ENCODE measurements at places on chromosomes 4 and X.

- no peak for DNase-seq
Measured at GRCh38 chr4:146564492-146564891, 42.8 kb upstream of the SLC10A7 start.

- no peak for DNase-seq
Measured at GRCh38 chrX:71315917-71316316, 14.4 kb downstream of the ITGB1BP2 start.

GRCh38 chrX:50103866-50104566, 96.8 kb downstream of the AKAP4 start:
- DNase-seq = no peak

DNA sequence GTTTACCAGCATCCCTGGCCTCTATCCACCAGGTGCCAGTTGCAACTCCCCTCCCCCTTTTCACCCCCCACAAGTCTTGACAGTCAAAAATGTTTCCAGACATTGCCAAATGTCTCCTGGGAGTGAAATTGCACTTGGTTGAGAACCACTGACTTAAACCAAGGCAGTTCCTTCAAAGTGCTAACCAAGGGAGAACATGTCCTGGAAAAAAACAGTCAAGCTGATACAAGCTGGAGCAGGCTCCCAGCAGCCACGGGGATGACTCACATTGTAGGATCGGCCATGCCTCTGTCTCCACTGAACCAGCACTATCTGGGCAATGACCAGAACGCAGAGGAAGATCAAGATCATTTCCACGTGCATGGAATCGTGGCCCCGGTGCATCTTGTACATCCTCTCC, 11.4 kb downstream of the RNF175 start:
- DNase-seq = no peak

- DNase-seq = no peak
Measured at GRCh38 chrX:138885886-138886285, 174.4 kb upstream of the FGF13 start.

GRCh38 chr4:6608758-6609414, 31.6 kb upstream of the MRFAP1 start:
- DNase-seq = no peak

- no peak for DNase-seq
Measured at GRCh38 chr4:186688150-186688943, 35.3 kb downstream of the FAT1 start.

DNA sequence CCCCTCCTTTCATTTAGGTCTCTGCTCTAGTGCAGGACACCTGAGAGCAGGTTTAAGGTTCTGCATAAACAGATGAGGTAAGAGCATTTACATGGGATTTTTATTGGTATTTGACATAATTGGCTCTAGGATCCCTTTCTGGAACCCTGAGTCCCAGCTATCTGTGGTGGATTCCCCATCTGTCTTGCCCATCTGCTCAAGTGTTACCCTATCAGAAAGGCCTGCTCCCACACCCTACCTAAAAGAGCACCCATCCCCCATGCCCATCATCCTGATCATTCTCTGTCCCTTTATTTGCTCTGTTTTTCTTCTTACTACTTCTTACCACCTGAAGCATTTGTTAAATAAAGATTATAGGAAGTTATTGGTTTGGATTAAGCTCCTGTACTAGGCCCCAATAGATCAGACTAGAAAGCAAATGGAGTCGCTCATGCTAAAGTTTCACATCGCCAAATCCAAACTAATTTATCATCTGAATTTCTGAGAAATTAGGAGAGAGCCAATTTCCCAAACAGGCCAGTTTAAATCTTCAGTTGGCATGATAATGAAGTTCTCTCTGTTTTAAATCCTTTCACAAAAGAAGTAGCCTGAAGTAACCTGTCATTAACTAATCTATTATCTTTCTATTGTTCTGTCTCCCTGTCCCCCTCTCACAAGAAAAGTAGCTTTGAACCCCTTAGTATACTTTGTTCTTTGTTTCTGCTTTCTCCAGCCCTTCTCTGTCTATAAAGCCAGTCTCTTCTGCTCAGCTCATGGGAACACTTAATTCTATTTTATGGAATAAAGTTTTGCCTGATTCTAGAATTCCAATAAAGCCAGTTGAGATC, 178.6 kb downstream of the ZNF674 start:
- DNase-seq = no peak

DNA sequence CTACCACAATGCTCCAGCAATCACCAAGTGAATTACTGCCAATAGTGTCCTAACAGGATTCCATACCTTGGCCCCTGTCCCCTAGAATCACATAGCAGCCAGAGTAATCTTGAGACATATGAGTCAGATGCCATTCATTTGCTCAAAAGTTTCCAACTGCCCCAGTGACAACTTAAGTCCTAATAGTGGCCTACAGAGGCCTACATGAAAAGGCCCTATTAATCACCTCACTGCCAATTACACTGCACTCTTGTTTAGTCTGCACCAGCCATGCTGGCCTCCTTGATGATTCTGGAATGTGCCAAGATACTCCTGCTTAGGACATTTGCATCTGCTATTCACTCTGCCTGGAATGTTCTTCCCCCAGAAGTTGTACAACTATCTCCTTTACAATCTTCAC, 130.7 kb downstream of the NR3C2 start:
- no peak for DNase-seq

- no peak for DNase-seq
Measured at GRCh38 chr4:25131926-25132325, 28.3 kb downstream of the SEPSECS start.

- DNase-seq = no peak
Measured at GRCh38 chr4:51930557-51930956, 87.6 kb downstream of the DCUN1D4 start.

- DNase-seq = no peak
Measured at GRCh38 chr4:168337550-168337940, 19.0 kb upstream of the DDX60 start.

DNA sequence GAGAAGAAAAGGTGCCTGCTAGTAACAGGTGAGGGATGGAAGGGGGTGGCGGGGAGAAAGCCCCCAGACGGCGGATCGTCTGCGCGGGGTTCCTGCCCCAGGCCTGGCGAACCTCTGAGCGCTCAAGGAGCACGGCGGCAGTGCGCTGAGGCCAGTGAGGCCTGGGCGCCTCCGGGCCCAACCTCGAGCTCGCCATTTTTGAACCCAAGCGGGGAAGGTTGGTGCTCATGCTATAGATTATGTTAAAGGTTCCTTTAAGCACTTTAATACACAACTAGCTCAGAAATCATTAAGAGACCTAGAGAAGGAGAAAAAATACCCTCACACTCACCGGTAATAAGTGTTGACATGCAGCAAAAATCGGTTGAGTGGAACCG, 7.9 kb downstream of the PITX2 start:
- DNase-seq = no peak

DNA sequence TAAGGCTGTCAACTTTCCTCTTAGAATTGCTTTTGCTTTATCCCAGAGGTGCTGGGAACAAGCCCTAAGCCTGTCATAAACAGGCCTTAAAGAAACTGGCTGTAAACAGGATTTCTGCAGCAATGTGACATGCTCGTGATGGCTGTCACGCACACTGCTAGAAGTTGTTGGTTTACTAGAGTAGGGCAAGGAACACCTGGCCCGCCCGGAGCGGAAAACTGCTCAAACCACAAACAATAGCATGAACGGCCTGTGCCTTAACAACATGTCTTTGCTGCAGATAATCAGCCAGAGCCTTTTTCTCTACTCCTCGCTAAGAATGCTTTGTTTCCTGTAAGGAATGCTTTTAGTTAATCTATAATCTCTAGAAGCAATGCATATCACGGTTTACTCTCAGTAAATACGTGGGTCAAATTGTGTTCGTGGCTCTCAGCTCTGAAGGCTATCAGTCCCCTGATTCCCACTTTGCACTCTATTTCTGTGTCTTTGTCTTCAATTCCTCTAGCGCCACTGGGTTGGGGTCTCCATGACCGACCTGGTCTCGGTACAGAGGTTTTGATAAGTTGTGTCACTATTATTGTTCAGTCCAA, 318.3 kb downstream of the GLUD2 start:
- DNase-seq = no peak

- no peak for DNase-seq
Measured at GRCh38 chr4:147591106-147591505, 26.1 kb upstream of the TMEM184C start.

GRCh38 chrX:109312757-109313156, 169.1 kb downstream of the GUCY2F start:
- no peak for DNase-seq

GRCh38 chr4:147625733-147626132, 8.5 kb downstream of the TMEM184C start:
- no peak for DNase-seq

DNA sequence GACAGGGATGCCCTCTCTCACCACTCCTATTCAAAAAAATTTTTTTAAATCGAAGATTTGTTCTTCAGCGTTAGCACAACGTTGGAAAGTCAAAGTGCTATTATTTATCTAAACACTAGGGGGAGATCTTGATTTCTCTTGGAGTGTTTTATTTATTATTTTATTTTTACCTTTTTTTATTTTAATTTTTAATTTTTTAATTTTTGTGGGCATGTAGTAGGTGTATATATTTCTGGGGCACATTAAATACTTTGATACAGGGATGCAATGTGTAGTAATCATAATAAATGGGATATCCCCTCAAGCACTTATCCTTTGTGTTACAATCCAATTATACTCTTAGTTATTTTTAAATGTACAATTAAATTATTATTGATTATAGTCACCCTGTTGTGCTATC, 37.4 kb upstream of the SLC10A4 start:
- DNase-seq = no peak

GRCh38 chr4:41256131-41256739, 493 bp upstream of the UCHL1 start:
- DNase-seq = no peak

GRCh38 chr4:88177983-88178625, 19.7 kb upstream of the ABCG2 start:
- no peak for DNase-seq

DNA sequence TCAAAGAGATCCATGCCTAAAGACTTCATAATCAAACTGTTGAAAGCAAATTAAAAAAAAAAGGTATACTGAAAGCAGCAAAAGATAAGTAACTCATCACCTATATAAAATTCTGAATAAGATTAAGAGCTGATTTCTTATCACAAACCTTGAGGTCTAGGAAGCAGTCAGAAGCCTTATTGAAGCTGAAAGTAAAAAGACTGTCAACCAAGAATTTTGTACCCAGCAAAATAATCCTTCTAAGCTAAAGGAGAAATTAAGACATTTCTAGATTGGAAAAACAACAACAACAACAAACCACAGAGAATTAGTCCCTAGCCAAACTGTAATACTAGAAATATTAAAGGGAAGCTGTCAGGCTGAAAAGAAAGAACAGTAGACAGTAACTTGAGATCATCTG, 622.9 kb downstream of the PCDH7 start:
- no peak for DNase-seq

GRCh38 chr4:57086031-57086723, 24.0 kb downstream of the IGFBP7 start:
- DNase-seq = no peak

GRCh38 chrX:152600853-152601633, 36.7 kb upstream of the GABRQ start:
- DNase-seq = no peak

DNA sequence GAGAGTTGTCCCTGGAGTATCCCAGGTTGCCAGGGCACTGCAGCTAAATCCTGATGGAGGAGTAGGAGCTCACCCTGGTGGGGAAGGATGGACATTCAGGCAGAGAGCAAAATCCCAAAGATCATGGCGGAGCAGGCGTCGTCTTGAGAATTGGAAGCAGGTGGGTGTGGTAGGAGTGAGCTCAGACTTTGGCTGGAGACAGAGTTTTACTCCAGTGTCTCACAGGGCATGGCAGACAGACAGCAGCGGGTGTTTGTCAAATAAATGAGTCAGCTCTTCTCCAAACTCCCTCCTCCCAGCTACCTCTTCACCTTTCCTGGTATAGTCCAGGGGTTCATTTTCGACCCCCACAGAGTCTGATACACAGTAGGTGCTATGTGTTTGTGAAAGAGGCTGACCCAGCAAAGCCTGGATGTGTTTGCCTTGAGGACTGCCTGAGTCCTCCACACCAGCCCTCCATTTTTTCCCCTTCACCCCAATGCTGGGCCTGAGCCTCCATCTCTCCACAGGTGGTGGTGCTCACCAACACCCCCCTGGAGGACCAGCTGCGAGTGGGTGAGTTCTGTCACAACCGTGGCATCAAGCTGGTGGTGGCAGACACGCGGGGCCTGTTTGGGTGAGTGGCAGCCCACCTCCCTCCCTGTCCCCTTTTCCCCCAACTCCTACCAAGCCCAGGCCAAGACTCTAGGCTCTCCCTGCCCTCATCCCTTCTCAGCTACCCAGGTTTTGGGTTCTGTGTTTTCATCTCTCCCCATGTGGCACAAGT, 6.9 kb downstream of the UBA1 start:
- DNase-seq = no peak

GRCh38 chr4:122219356-122219755, 67.2 kb downstream of the BLTP1 start:
- DNase-seq = no peak

- DNase-seq = no peak
Measured at GRCh38 chr4:106764774-106765173, 271.3 kb downstream of the DKK2 start.

- no peak for DNase-seq
Measured at GRCh38 chr4:162957521-162958143, 209.1 kb downstream of the NAF1 start.

DNA sequence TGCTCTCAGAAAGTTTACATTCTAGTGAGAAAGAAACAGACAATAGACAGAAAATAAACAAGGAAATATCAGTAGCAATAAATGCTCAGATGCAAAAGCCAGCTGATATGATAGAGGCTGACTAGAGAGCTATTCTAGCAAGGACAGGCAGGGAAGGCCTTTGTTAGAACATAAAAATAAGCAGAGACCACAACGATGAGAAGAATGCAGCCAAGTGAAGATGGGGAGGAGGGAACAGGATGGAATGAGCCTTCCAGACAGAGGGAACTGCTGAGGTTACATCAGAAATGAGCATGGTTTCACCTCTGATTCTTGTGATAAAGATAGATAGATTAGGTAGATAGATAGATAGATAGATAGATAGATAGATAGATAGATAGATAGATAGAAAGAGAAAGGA, 7.6 kb upstream of the SOWAHB start:
- no peak for DNase-seq

DNA sequence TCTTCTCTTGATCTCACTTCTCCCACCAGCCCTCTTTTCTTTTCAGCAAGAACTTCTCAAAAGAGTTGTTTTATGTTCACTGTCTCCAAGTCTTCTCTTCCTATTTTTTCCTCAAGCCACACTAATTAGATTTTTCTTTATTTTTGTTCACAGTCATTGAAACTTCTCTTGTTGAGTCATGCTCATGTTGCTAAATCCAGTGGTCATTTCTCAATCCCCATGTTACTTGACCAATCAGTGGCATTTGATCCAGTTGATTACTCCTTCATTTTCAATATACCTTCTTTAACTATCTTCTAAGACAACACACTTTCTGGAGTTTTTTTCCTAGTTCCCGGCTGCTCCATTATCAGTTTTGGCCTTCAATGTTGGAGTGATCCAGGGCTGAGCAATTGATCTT, 103.1 kb upstream of the LSM6 start:
- no peak for DNase-seq

GRCh38 chr4:101500742-101501141, 153.4 kb upstream of the PPP3CA start:
- DNase-seq = no peak

- no peak for DNase-seq
Measured at GRCh38 chrX:19775830-19776485, 111.4 kb downstream of the SH3KBP1 start.

All from activated CD8-positive, alpha-beta memory T cell treated with anti-CD3 and anti-CD28 coated beads for 48 hours (primary cell).